ENCODE measurements at places on chromosomes 6 and 20.

DNA sequence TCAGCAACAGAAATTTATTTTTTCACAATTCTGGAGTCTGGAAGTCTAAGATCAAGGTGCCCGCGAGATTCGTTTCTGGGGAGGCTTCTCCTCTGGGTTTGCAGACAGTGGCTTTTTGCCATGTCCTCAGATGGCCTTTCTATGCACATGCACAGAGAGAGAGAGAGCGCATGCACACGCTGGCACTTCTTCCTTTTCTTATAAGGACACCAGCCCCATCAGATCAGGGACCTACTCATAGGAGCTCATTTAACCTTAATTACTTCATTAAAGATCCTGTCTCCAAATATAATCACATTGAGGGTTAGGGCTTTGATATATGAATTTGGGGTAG, 260.7 kb upstream of the PLCB4 start:
- no peak for DNase-seq

DNA sequence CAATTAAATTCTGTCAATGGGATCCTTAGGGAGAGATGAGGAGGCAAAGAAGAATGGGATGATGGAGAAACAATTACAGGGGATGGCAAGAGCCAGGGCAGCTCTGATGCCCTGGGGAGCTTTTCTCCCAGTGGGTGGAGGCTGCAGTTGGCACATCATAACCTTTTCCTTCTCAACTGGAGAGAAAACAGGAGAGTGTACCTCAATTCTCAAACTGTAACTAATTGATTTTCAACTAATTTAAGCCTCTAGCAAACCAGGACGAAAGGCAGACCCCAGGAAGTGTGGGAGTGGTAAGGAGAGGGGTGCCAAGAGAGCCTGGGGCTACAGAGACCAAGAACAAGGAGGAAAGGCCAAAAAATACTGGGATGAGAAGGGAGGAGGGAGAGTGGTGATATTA, 5.7 kb downstream of the BMP5 start:
- no peak for DNase-seq

DNA sequence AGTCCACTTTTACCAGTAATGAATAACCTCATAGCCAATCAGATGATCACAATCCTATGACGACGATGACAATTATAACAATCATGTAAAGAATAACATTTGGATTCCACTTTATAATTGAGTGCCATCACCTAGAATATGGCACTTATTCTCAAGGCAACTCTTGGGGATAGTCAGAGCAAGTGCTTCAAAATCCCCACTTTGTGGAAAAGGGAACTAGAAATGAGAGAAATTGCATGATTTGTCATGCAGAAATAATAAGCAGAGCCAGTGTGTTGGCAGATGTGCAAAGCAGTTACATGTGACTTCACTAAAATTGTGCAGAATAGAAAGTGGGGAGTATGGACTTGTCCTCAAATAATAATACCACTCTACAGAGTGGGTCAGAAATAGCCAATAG, 41.3 kb downstream of the FRK start:
- DNase-seq: no peak

- no peak for DNase-seq
Observed at GRCh38 chr20:62316331-62317166, 13.8 kb downstream of the ADRM1 start.

GRCh38 chr6:117444600-117444999, 18.9 kb upstream of the ROS1 start:
- DNase-seq: no peak
